Activated naive CD8-positive, alpha-beta T cell treated with anti-CD3 and anti-CD28 coated beads, Interleukin-2, amount 50 U/mL, for 24 hours (primary cell): ENCODE measurements at places on chromosomes 2 and 18.
A peak's percentile ranks its signal among the peaks of the same experiment; 100 is the strongest.

DNA sequence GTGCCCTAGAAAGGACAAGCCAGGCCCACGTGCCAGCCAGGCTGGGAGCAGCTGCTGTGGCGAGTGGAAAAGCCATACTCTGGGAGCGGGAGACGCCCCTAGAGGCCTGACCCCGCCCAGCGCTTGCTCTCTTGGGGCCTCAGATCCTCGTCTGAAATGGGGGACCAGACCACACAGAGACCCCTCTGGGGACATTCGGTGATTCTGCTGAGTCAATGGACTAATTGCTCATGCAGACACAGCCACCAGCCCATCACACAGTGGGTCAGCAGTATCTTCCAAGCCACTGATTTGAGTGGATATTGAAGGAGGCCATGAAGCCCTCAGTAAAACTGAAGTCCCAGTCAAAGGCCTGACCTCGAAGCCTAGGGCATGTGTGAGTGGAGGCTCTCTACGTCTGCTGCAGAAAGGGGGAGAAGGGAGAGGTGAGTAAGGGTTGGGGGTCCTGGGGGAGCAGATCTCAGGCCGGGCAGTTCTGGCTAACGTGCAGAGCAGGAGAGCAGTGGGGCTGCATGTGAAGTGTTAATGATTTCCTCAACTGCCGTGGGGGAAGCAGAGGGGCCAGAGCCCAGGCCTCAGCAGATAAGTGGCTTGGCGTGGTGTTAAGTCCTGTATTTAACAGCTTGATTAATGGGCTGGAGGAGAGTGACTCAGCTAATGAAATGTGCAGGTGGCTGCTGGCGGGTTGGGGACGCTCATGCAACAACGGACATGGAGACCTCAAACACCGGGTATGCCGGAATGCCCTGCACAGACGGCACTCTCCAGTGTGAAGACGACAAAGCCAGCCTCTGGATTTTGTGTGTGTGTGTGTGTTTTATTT lies 104.4 kb upstream of the TWIST2 start:
- H3K27me3 ChIP-seq, result peaks cover 18% of the 10 kb centered on the region
- H3K4me1 ChIP-seq, result no peaks in the 10 kb centered on the region
- DNase-seq, result no peak

DNA sequence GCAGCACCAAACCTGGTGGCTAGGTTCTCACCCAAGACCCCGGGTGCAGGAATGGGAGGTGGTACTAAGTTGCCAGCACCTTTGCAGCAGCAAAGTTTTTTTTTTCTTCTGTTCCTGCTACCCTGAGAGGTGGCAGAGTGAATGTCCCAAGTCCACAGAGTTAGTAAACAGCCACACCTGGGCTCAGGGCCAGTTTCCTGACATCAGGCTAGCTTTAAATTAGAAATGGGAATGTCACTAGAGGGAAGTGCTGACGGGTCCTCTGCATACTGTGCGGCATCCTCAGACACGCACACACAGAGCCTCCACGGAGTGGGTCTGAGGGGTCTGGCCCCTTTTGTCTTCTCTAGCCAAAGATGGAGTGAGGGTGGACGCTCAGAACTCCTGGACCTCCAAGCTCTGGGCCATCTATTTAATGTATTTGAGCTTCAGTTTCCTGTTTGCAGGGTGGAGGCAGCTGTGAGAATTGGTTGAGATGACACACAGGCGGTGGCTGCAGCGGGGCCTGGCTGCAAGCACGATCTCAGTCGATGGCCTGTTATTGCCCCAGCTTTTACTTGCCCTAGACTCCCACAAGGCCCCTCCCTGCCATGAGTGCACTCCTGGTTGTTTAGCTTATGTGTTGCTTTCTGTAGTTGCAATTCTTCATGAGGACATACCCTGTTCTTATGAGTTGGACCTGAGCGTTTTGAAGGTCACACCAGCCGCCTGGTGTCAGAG lies 751.4 kb upstream of the HS6ST1 start:
- no peak overlapping the region for H3K4me3 ChIP-seq
- no peak overlapping the region for H3K27ac ChIP-seq
- no peaks in the 10 kb centered on the region for H3K4me1 ChIP-seq
- H3K27me3 ChIP-seq, result no peaks in the 10 kb centered on the region
- no peaks in the 10 kb centered on the region for H3K36me3 ChIP-seq

- H3K27me3 ChIP-seq, result no peaks in the 10 kb centered on the region
- H3K36me3 ChIP-seq, result no peaks in the 10 kb centered on the region
- no peak for DNase-seq
- H3K27ac ChIP-seq, result no peak overlapping the region
Measured at GRCh38 chr2:96105152-96105915, 11.0 kb downstream of the ADRA2B start.

DNA sequence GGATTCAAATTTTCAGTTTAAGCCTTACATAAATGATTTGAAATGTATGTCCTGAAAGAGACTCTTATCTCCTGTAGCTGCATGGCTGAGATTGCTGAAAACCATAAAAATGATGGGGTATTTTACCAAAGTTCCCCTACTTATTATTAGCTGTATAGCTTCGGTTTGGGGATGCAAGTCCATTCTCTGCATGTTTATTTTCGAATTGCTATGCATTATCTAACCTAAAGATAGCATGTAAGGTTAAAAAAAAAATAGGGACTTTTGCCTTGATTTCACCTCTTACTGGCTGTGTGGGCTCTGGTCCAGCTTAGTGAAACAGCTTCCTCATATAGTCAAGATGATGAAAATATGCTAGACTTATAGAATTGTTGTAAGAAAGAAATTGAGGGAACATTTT lies 14.0 kb upstream of the ACOXL start:
- H3K27me3 ChIP-seq, result peaks cover 26% of the 10 kb centered on the region
- H3K4me1 ChIP-seq, result no peaks in the 10 kb centered on the region
- DNase-seq, result no peak
- no peaks in the 10 kb centered on the region for H3K36me3 ChIP-seq
- H3K27ac ChIP-seq, result no peak overlapping the region
- no peak overlapping the region for H3K4me3 ChIP-seq

- DNase-seq, result no peak
- H3K36me3 ChIP-seq, result no peaks in the 10 kb centered on the region
- no peak overlapping the region for H3K27ac ChIP-seq
- H3K4me3 ChIP-seq, result no peak overlapping the region
- H3K27me3 ChIP-seq, result no peaks in the 10 kb centered on the region
Measured at GRCh38 chr2:28835781-28836180, 25.1 kb downstream of the SPDYA start.

GRCh38 chr2:86015006-86015405 lies 90.7 kb downstream of the POLR1A start:
- no peak overlapping the region for H3K4me3 ChIP-seq
- no peak overlapping the region for H3K27ac ChIP-seq
- DNase-seq, result no peak
- H3K36me3 ChIP-seq, result no peaks in the 10 kb centered on the region
- H3K27me3 ChIP-seq, result no peaks in the 10 kb centered on the region

DNA sequence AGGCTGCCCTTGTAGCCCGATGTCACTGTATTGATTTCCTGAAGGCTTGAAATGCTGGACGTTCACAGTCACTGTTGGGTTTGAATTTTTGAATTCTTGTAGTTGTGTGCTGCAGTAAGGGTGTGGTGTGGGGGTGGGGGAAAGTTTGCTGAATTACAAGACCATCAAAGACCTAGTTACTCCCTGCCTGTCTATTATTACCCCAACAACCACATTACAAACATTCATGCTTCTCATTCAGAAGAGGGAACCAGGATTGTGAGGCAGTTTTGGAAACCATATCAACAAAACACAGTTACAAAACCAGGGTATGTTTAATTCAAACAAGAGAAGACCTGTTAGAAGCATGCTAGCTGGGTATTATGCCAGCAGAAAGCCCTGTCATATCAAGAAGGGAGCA lies 85.8 kb downstream of the CLHC1 start:
- H3K27me3 ChIP-seq, result no peaks in the 10 kb centered on the region
- peaks cover 7% of the 10 kb centered on the region for H3K4me1 ChIP-seq
- no peak overlapping the region for H3K4me3 ChIP-seq
- no peaks in the 10 kb centered on the region for H3K36me3 ChIP-seq
- DNase-seq, result no peak
- no peak overlapping the region for H3K27ac ChIP-seq

DNA sequence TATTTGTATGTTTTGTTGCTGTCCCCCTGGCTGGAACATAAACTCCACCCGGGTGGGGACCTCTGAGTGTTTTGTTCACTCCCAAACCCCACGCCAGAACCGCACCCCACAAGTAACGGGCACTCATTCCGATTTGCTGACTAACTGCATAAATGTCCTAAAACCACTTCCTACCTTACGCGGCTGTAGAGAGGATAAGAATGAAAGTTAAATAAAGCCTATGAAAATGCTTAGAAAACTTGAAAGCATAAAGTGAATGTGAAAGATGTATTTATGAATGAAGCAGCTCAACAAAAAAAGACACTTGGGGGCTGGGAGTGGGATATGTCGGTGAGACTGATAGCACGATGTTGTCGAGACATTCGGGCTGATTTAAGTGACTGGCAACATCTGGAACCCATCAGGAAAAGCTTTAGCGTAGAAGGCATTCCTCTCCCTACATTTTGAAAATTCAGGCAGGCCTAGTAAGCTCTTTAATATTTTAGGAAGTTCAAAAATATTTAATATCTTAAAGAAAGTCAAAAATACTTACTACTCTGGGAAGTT lies 206.7 kb downstream of the SH3RF3 start:
- DNase-seq, result no peak
- H3K4me1 ChIP-seq, result peaks cover 43% of the 10 kb centered on the region
- no peaks in the 10 kb centered on the region for H3K36me3 ChIP-seq
- peak overlapping the region; percentile 59 for H3K4me3 ChIP-seq
- H3K27ac ChIP-seq, result peak overlapping the region; percentile 33

DNA sequence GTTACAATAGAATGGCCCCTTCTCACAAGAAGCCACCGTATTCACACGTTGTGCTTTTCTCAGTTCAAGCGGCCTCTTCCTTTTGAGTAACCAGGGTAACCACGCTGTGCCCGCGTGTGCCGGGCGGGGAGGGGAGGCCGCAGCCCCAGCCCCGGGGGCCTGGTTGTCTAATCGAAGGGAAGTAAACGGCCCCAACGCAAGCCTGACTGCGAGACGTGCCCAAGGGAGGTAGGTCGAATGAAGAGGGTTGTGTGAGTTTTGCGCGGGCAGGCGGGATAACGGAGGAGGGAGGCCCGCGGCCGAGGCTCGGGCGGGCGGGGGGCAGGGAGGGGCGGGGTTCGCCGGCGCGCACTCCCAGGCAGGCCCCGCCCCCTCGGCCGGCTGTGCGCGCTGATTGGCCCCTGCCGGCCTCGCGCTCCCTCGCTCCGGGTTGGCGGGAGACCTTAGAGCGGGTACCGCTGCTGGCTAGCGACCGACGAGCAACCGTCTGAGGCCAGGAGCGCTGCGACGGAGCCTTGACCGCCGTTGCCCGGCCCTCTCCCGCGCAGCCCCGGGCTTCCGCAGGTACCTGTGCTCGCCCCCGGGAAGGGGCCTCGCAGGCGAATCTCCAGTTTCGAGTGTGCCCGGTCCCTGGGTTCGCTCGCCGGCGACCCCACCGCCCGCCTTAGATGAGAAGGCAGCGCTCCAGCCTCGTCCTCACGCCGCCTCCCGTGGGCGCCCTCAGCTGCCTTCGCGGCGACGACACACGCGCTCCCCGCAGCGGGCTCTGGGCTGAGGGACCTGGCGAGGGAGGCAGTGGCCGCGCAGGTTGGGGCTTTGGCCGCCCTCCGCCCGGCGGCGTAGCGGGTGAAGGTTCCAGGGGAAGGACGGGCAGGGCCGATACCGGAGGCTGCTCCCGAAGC lies at the start of gene SPDYA:
Gene SPDYA (plus strand): TSS at position 451 of the 902 bp plus-strand sequence. CDS start 5,181 bp downstream, outside the sequence.
- H3K27me3 ChIP-seq, result peaks cover 6% of the 10 kb centered on the region
- peak within 1 kb of the TSS; percentile 69 for H3K4me3 ChIP-seq
- DNase-seq, result peak; percentile 83

DNA sequence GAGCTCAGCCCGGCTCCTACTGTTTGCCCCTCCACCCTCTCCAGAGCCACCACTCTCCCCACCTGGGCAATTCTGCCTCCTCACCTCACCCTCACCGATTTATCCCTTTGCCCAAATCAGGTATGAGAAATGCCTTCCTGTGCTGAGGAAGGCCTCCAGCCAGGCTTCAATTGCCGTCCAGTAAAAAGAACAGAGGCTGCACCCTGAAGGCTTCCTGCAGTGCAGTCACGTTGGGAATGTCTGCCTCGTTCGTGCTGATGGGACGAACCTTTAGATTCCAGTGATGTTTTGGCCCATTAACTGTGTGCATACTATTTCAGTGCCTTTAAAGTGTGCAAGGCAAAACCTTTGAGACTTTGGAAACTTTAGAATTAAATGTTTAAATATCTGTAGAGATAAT lies 34.2 kb downstream of the ATP6V1C2 start:
- H3K4me1 ChIP-seq, result no peaks in the 10 kb centered on the region
- H3K27ac ChIP-seq, result no peak overlapping the region
- H3K27me3 ChIP-seq, result peaks cover 2% of the 10 kb centered on the region

GRCh38 chr18:49137093-49137492 lies 186.3 kb upstream of the SMAD7 start:
- no peak for DNase-seq
- no peaks in the 10 kb centered on the region for H3K27me3 ChIP-seq
- no peak overlapping the region for H3K4me3 ChIP-seq
- H3K4me1 ChIP-seq, result no peaks in the 10 kb centered on the region
- H3K27ac ChIP-seq, result no peak overlapping the region

GRCh38 chr18:39425172-39425850 lies 1859.7 kb upstream of the CELF4 start:
- no peak for DNase-seq
- H3K4me3 ChIP-seq, result no peak overlapping the region
- no peak overlapping the region for H3K27ac ChIP-seq
- H3K36me3 ChIP-seq, result no peaks in the 10 kb centered on the region
- H3K27me3 ChIP-seq, result no peaks in the 10 kb centered on the region
- no peaks in the 10 kb centered on the region for H3K4me1 ChIP-seq

DNA sequence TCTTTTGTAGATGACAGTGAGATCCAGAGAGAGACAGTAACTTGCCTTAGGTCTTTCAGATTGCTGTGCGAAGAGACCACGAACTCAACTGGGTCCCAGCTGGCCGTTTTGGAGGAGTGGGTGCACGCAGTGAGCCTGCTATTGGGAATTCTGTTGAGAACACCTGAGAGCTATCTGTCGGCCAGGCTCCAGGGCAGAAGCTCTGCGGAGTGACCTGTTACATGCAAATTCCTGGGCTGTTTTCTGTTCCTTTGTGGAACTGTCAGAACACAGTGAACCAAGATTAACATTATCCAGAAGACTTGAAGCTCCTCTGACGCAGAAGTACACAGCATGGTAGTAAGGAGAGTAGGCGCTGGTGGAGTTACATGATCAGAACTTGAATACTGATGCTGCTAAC lies 99.5 kb upstream of the LMAN1 start:
- no peaks in the 10 kb centered on the region for H3K4me1 ChIP-seq
- DNase-seq, result no peak
- H3K27ac ChIP-seq, result no peak overlapping the region
- peaks cover 6% of the 10 kb centered on the region for H3K27me3 ChIP-seq
- no peaks in the 10 kb centered on the region for H3K36me3 ChIP-seq
- no peak overlapping the region for H3K4me3 ChIP-seq

- H3K27me3 ChIP-seq, result no peaks in the 10 kb centered on the region
- H3K27ac ChIP-seq, result no peak overlapping the region
- H3K4me3 ChIP-seq, result no peak overlapping the region
- no peak for DNase-seq
- no peaks in the 10 kb centered on the region for H3K4me1 ChIP-seq
Measured at GRCh38 chr2:20625491-20626391, 25.2 kb downstream of the HS1BP3 start.
